Left forelimb (tissue), 1 donor: ENCODE measurements at places on chromosomes 7 and 10.

DNA sequence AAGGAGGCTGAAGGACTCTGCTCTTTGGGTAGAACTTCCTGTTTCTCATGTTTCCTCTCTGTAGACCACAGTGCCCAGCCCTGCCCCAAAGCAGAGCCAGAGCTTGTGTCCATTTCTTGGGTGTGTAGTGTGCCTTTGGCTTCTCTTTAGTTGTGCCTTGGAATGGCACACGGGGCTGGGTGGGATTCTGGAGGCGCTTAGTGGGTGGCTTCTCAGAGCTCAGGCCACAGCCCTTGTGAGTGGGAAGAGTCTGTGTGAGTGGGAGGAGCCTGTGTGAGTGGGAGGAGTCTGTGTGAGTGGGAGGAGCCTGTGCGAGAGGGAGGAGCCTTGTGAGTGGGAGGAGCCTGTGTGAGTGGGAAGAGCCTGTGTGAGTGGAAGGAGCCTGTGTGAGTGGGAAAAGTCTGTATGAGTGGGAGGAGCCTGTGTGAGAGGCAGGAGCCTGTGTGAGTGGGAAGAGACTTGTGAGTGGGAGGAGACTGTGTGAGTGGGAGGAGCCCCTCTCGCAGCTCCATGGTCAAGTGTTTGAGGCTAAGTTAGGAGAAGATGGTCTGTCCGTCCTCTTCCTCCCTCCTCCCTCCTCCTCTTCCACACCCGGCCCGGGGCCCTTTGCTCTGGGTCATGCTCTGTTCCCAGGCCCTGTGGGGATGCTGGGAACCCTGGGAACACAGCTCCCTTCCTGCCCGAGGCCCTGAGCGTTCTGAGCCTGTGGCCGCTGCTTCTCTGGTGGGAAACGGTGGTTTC, 153.0 kb downstream of the GRK5 start:
- DNase-seq: no peak

- no peak for DNase-seq
These were observed 18.7 kb upstream of the PPP2R2D start for GRCh38 chr10:131882151-131882550.

- DNase-seq: no peak
These were observed 24.3 kb downstream of the SEM1 start for GRCh38 chr7:96685353-96685752.

GRCh38 chr10:43094085-43094484, 17.2 kb downstream of the RET start:
- no peak for DNase-seq

DNA sequence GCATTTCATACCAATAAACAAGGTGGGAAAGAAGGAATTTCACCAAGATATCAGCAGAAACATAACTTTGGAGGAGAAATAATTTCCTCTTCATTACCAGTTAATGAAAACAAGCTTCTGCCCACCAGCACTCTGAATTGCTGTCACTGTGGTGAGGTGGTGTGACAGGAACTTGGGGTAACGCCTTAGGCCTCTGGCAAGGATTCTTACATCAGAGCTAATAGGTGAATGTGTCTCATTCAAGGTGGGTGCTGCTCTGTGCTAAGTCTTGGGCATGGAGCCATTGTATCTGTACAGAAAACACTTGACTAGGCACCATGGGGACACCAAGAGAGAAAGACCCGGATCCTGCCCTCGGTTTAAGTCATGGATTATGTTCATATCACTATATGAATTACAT, 8.3 kb upstream of the LOXL4 start:
- peak; percentile 33 for DNase-seq

DNA sequence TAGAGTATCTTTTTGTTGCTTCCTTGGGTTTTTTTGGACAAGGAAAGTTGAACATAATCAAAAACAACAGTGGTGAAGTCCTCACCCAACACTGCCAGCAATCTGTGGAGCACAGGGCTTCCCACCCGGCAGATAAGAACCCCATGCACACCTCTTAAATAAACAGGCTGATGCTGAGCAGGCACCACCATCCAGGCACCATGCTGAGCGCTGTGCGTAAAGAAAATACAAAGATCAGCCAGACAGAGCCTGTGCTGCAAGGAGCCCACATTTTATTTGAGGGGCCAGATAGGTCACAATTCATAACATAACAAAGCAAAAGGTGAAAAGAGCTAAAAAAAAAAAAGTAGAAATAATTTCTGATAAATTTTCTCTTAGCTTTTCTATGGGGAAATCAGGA, 231.2 kb downstream of the PTPRN2 start:
- DNase-seq: no peak

GRCh38 chr7:30687604-30688003, 5.3 kb upstream of the CRHR2 start:
- no peak for DNase-seq

GRCh38 chr7:22441157-22441556, 58.8 kb downstream of the STEAP1B start:
- no peak for DNase-seq

DNA sequence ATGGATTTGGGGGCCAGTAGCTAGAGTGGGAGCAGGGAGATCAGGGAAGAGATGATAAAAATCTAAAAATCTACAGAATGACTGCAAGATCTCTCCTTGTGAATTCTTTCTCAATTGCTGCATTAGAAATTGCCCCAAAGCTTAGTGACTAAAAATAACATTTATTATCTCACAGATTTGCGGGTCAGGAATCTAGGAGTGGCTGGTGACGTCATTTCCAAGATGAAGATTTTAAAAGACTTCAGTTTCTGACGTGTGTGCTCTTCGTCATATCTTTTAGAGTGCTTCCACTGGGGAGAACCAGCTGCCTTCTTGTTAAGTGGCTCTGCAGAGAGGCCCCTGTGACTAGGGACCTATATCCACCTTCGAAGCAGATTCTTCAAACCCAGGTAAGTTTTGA, 112.6 kb downstream of the DGKI start:
- DNase-seq: no peak

GRCh38 chr10:78889536-78890063, 179.2 kb upstream of the ZMIZ1 start:
- DNase-seq: no peak

GRCh38 chr10:20767028-20767427, 130.1 kb downstream of the NEBL start:
- no peak for DNase-seq

- DNase-seq: no peak
These were observed 93.4 kb downstream of the PTPRZ1 start for GRCh38 chr7:121966276-121966934.

GRCh38 chr10:93160829-93161228, 87.1 kb downstream of the CYP26A1 start:
- no peak for DNase-seq

GRCh38 chr10:97676770-97677581, 10.1 kb downstream of the AVPI1 start:
- no peak for DNase-seq

GRCh38 chr7:121831351-121831750, 41.6 kb upstream of the PTPRZ1 start:
- no peak for DNase-seq

- DNase-seq: no peak
These were observed 384.5 kb downstream of the KCNMA1 start for GRCh38 chr10:77253147-77253545.

DNA sequence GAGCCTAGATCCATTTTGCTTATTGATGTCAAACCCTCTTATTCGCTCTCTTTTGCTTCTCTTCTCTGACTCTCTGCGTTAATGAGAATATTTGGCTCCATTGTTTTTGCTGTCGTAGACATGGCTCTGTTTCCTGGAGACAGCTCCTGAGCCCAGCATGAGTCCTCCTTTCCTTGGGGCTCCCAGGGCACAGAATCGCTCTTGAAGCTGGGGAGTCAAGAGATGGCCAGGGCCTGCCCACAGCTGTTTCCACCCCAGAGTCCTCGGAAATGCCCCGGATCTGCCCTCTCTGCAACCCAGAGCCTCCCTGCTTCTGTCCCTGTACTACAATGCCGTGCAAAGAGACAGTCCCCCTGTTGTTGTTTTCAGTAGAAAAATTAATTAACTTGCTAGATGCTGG, 566.7 kb upstream of the FOXK1 start:
- no peak for DNase-seq

GRCh38 chr10:88994019-88994418, 3.4 kb downstream of the FAS start:
- DNase-seq: no peak

DNA sequence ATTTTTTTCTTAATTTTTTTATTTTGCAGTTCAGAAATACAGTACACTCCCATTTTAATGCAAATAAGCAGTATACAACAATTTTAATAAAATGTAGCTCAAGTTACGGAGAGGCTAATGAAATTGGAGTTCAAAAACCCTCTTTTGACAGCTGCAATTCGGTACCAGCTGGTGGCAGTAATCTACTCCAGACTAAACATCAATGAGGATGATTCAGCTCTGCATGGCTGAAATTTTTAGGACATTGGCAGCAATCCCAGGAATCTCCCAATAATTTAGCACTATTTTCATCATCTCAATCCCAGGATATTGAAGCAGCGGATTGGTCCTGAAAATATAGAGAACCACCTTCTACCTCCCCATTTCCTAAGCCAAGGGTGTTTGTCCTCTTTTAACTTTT, 278.8 kb downstream of the CACNA2D1 start:
- no peak for DNase-seq

GRCh38 chr7:2182461-2182860, 50.3 kb downstream of the MAD1L1 start:
- DNase-seq: no peak

- DNase-seq: no peak
These were observed 197.9 kb downstream of the MBL2 start for GRCh38 chr10:52574697-52575096.

DNA sequence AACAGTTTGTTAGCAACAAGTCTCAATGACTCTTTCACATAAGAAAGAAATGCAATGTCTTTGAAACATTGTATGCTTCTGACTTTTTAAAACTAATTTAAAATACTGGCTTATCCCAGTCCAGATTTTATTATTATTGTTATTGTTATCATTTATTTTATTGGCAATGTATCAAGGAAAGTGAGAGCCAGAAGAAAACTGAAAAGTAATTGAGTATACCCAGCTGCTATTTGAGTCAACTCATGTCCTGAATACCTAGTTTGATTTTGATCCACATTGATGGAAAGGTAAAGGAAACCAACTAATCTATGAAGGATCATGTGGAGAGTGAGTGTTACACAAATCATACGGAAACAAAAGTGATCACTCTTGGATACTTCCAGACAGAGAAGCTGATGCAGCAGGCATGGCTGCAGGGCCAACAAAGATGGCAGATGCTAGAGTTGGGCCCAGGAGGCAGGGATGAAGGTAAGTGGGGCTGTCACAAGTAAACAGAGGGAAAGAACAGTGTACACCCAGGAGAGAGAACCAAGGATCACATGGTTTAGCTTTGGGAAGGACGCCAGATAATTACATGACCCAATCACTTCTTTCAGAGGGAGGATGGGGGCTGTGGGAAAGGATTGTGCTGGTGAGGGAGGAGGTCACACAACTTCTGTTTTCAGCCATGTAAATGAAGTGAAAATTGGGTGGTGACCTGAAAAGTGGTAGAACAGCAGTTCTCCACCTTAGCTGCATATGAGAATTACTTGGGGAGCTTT, 179.2 kb upstream of the NAMPT start:
- no peak for DNase-seq

GRCh38 chr10:125054669-125055268, 105.6 kb downstream of the CTBP2 start:
- no peak for DNase-seq

DNA sequence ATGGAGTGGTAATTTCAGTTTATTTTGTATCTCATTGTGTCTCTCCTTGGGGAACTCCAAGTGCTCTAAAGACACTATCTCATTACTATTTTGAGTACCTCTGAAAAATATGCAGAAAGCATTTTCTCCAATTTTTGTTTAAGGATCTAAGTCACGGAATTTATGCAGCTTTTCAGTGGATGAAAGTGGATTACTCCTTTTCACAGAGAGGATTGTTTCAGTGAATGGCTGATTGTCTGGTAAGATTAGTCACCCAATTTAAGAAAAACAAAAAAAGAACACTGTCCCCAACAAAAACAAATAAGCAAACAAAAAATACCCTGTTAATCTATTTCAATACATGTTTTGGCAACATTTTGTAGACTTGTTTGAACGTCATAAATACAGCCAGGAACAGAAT, 338.3 kb upstream of the TEX47 start:
- no peak for DNase-seq

DNA sequence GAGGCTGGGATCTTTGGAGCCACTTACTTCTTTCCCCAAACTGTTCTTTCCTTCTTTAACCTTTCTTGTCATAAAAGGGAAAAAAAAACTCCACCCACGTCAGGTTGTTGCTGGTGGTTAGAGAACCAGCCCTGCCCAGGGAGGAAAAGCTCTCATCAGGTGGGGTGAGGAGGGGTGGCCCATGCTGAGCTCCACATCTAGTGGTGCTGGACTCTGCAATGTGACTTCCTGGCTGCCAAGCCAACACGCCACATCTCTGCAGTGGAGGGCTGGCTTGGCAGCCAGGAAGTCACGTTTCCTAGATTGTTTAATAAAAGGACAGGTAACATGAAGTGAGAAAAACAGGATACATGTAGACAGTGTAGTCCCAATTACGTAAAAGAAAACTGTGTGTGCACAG, 37.4 kb downstream of the WIPF3 start:
- DNase-seq: no peak

DNA sequence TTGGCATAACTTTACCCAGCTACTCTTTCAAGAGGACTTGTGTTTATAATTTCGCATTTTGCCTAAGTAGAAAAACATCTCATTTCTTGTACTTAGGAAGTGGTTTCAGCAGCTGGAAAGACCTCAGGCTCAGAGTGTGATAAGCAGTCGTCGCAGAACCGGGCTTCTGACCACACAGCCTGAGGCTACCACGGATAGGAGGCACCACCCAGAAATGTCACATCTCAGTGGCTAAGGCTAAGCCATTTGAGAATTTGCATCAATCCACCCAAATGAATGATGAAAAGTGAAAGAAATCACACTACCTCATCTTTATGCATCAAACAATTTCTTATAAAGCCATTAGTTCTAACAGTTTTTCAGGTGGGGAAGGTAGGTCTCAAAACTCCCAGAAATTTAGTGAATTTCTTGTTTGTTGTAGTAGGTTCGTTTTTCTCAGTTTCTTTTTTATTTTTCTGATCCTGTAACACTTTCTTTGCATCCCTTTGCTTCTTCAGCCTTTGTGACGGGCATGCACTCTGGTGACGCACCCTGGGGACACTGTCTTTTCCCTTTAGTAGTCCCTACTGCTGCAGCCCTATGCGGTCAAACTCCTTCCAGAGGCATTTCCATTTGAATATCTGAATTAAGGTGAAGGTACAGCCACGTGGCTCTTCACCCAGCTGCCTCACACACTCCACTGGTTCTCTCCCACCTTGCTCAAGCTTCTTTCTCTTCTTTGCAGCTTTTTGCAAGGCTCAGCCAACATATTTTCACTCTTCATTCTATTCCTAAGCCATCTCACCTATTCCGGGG, 68.5 kb downstream of the MAP3K8 start:
- no peak for DNase-seq

DNA sequence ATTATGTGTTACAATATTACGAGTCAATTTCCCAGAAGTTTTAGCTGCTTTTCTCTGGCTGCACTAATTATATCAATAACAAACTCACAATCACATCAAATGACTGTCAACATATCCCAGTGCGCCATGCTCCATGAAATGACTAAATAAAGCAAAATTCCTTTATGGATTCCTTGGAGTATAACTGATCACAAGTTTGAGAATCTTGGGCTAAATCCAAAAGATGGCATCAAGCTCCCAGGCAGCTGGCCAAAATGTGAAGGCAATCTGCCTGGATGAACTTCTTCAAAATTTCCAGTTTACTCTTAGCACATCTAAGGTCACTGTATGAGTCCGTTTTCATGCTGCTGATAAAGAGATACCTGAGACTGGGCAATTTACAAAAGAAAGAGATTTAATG, 210.8 kb downstream of the CCSER2 start:
- DNase-seq: no peak

- DNase-seq: no peak
These were observed 97.3 kb downstream of the MYL10 start for GRCh38 chr7:101531726-101532357.
